ENCODE measurements at places on chromosomes 3 and 15.

- no peak for DNase-seq
Measured at GRCh38 chr15:80090041-80090440, 30.6 kb downstream of the ZFAND6 start.

- DNase-seq: no peak
Measured at GRCh38 chr3:31924610-31925270, 56.3 kb downstream of the OSBPL10 start.

DNA sequence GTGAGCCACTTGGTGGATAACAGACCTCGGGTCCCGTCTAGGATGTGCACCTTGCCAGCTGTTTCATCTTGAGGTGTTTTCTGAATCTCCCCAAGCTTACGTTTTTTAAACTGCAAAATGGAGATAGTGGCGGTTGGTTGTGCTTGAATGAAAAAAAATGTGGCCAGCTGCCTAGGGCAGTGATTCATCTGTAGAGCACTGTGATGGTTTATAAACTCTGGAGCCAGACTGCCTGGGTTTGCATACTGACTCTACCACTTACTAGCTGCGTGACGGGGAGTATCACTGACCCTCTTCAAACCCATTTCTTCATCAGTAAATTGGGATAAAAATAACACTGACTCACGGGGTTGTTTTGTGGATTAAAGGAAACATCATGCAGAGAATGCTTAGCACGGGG is 159.1 kb downstream of the CHL1 start:
- DNase-seq: peak; percentile 78

- no peak for DNase-seq
Measured at GRCh38 chr3:79203144-79203519, 564.7 kb downstream of the ROBO1 start.
